Activated T-helper 2 cell treated with anti-CD3 and anti-CD28 coated beads, Interferon-gamma antibody, Interleukin-2, Interleukin-4, amounts not matched to agents 10 μg/mL and 5 μg/mL and 100 μg/mL, durations not matched to agents 14 hours and 24 hours and 36 hours (primary cell): ENCODE measurements at places on chromosomes 6 and 20.

- no peak for DNase-seq
Measured at GRCh38 chr20:36860811-36861624, 14.9 kb upstream of the TLDC2 start.

DNA sequence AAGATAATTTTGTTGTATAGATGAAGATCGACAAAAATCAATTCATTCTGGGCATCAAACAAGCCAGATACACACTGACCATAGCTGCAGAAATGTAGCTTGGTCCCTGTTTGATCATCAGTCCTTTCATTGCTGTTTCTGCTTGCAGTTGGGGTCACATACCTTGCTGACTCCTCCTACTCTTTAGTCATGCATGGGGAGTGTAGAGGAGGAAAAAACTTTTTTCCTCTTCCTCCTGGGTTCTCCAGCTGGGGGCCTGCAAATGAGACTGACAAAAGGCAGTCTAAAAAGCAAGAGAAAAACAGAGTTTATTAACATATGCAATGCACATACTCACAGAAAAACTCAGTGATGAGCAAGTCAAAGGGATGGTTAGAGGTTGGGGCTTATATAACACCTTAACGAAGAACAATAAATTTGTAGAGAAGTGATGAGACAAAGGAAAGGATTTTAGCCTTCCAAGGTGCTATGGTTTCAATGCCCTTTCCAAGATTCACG, 105.8 kb downstream of the QRSL1 start:
- DNase-seq: no peak

DNA sequence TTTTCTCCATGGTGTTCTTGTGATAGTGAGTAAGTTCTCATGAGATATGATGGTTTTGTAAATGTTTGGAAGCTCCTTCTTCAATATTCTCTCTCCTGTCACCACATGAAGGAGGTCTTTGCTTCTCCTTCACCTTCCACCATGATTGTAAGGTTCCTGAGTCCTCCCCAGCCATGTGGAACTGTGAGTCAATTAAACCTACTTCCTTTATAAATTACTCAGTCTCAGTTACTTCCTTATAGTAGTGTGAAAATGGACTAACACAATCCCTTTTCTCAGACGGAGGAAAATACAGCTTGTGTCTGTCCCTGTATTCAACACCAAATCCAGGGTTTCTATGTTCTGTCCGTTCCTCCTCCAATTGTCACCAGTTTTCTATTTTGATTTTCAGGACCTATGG, 181.0 kb downstream of the ALDH8A1 start:
- DNase-seq: no peak

GRCh38 chr6:65538644-65539043, 168.4 kb downstream of the EYS start:
- DNase-seq: no peak

GRCh38 chr6:315921-316752, 23.9 kb downstream of the DUSP22 start:
- DNase-seq: no peak

DNA sequence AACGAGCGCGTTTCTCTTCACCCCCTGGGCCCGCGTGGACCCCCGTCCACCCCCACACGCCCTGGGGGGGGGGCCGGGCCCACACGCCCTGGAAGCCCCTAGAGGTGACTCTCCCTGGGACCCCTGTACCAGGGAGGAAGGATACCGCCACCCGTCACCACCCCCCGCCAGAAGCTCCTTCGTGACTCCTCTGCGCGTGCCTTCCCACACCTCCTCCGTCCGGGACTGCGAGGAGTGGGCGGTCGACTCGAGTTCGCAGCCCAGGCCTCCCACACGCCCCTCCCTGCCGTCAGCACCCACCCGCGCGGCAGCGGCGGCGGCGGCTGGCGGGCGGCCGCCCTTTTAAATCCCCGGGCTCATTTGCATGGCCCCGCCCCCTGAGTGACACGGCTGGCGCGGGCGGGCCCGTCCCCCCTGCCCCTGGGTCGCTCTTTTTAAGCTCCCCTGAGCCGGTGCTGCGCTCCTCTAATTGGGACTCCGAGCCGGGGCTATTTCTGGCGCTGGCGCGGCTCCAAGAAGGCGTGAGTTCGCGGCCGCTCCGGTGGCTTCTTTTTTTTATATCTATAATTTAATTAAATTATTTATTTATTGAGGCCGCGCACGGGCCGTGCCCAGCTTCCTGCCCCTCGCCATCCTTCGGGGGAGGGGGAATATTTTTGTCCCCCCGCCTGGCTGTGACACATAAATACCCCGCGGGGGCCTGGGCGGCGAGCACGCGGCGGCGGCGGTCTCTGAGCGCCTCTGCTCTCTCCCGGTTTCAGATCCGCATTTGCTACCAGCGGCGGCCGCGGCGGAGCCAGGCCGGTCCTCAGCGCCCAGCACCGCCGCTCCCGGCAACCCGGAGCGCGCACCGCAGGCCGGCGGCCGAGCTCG, at the start of gene HMGA1:
Gene HMGA1 (plus strand): TSS at position 431 of the 873 bp plus-strand sequence. CDS start 3,908 bp downstream, outside the sequence.
- DNase-seq: peak; percentile 83

GRCh38 chr20:31704225-31705119, 18.2 kb downstream of the BCL2L1 start:
- DNase-seq: no peak

GRCh38 chr6:29593199-29593855, 8.4 kb downstream of the OR2H2 start:
- no peak for DNase-seq

- DNase-seq: no peak
Measured at GRCh38 chr6:116268589-116269293, 11.0 kb downstream of the TSPYL1 start.

DNA sequence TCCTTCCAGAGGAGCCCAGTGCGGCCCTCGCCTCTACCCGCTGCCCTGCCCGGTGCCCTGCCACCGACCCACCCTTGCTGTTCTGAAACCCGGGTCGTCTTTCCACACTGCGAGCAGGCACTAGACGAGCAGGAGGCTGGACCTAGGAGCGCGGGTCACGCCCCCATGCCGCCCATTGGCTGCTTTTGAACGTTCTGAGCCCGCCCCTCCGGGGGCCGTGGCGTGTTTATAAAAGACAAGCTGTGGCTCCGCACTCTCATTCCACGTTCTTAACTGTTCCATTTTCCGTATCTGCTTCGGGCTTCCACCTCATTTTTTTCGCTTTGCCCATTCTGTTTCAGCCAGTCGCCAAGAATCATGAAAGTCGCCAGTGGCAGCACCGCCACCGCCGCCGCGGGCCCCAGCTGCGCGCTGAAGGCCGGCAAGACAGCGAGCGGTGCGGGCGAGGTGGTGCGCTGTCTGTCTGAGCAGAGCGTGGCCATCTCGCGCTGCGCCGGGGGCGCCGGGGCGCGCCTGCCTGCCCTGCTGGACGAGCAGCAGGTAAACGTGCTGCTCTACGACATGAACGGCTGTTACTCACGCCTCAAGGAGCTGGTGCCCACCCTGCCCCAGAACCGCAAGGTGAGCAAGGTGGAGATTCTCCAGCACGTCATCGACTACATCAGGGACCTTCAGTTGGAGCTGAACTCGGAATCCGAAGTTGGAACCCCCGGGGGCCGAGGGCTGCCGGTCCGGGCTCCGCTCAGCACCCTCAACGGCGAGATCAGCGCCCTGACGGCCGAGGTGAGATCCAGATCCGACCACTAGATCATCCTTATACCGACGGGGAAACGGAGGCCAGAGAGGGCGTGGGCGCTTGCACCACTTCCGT, at the start of gene ID1:
Gene ID1 (plus strand): TSS at position 259 of the 871 bp plus-strand sequence. CDS start 99 bp downstream, at position 358.
- DNase-seq: peak; percentile 84

GRCh38 chr6:6694825-6695624, 106.5 kb downstream of the LY86 start:
- no peak for DNase-seq

GRCh38 chr6:42194056-42194455, 700 bp downstream of the GUCA1B start:
- no peak for DNase-seq

- no peak for DNase-seq
Measured at GRCh38 chr20:3705491-3705969, 6.9 kb downstream of the SIGLEC1 start.

DNA sequence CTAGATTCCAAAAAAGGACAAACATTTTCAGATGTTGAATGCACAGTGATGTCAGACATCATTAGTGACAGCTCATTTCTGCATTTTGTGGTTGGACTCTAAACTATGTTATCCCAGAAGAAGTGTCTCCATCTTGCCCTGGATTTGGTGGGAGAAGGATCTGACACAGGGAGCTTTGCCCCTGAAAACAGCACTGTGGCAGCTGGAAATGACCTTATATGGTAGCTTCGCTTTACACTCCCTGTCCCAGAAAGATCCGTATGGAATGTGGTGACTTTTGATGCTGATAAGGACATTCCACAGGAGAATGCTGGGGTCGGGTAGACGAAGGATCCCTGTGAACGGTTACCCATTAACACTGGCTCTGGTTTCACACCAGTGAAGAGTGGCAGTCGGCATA, 87.2 kb upstream of the EDN1 start:
- DNase-seq: no peak

- DNase-seq: no peak
Measured at GRCh38 chr6:47376930-47377329, 67.2 kb upstream of the TNFRSF21 start.

GRCh38 chr20:23255716-23256385, 94.7 kb upstream of the NXT1 start:
- DNase-seq: no peak

- DNase-seq: no peak
Measured at GRCh38 chr6:106546691-106547414, 82.4 kb downstream of the RTN4IP1 start.

DNA sequence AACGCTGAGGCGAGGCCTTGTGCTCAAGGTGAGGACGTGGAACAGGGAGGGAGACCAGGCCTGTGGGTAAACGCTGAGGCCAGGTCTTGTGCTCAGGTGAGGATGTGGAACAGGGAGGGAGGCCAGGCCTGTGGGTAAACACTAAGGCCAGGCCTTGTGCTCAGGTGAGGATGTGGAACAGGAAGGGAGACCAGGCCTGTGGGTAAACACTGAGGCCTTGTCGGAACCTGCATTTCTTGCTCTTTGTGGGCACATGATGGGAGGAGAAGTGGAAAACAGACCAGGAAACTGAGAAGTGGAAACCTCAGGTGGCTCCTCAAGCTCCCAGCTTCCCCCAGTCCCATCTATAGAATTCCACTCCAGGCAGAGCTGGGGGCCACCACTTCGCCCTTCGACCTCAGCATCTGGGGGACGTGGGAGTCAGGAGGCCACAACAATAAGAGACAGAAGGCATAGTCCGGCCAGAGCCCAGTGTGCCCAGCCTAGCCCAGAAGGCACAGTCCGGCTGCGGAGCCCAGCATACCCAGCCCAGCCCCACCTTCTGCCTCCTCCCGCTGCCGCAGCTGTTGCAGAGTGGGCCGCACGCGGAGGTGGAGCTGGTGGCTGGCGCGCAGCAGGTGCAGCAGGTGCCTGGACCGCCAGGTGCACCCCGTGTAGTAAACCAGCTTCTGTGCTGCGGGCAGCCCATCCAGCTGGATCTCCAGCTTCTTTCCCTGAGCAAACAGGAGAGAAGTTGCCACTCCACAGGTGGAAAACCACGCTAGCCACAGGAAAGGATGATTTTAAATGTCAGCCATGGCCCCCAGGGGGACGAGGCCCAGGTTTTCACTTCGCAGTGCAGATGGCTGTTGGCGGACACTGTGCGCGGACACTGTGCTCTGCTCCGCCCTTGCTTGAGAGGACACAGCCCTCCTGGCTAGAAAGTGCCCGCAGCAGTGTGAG, 17.5 kb downstream of the FRMD1 start:
- DNase-seq: no peak

- DNase-seq: no peak
Measured at GRCh38 chr6:168558686-168559085, 117.7 kb downstream of the SMOC2 start.

GRCh38 chr6:160431226-160431625, 83.0 kb downstream of the SLC22A3 start:
- no peak for DNase-seq

DNA sequence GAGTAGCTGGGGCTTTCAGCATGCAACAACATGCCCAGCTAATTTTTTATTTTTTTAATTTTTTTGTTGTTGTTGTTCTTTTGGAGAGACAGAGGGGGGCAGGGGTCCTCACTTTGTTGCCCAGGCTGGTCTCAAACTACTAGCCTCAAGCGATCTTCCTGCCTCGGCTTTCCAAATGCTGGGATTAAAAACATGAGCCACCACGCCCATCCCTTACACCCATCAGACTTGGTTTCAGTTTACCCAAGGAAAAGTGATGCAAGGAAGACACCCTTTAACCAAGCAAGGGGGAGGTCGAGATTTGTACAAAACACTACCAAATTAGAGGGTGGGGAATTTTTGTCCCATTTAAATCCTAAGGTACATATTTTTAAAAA, 210.1 kb downstream of the ARHGAP18 start:
- DNase-seq: no peak

DNA sequence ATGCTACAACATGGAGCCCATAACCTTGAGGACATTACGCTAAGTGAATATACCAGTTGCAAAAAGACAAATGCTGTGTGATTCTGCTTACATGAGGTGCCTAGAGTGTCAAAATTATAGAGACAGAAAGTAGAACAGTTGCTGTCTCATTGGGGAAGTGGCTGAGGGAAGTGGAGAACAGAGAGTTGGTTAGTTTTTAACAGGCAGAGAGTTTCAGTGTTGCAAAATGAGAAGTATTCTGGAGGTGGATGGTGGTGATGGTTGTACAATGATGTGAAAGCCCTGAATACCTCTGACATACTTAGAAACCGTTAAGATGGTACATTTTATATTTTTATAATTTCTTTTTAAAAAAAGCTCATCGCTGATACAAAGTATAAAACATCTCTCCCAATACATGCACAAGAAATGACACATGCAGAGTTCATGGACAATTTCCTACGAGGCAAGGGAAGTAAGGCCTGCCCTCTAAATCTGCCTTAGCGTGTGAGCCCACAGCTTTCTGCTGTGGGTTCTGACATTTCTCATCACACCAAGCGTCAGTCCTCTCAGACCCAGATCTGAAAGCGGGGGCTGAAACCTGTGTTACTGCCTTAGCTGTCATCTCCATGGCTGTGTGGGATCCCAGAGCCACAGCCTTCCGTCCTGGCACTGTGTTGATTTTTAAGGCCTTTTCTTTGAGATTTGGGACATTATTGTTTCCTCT, 126.0 kb downstream of the RNASET2 start:
- no peak for DNase-seq

DNA sequence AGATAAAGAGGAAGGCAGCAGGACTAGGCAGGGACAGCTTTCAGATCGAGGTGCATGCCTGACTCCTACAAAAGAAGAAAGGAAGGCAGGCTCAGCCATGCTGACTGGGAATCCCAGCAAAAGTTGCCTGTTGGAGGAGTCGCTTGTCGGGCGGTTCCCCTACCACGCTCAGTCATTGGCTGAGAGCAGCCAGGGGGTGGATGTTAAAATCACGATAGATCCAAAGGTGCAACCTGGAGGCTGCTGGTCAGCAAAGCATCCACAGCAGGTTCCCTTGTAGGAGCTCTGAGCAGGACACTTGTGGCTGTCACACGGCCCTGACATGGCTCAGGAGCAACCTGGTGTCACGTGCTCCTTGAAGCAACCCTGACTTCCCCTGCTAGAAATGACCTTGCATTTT, 74.6 kb downstream of the ISM1 start:
- no peak for DNase-seq

DNA sequence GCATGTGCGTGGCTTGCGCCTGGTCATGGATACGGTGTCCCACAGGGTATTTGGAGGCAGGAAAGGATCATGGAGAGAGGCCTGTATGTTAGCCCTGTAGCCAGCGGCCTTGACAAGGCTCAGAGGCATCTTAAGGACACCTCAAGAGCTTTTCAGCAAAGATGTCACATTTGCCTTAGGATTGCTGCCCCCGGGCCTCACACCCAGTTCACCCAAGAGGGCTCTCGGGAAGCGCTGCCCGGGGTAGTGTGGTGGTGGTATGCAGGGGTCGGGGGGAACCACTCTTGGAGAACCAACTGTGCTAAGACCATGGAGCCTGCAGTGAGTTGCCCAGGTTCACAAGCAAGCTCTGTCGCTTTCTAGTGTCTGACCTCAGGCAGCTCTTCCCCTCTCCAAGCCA, 36.9 kb upstream of the VSTM2L start:
- no peak for DNase-seq

GRCh38 chr6:156781861-156782631, 4.9 kb downstream of the ARID1B start:
- DNase-seq: no peak
